Right ventricle myocardium superior (tissue), 1 donor: ENCODE measurements at places on chromosomes 7 and 10. TPM values are rescaled to one million over a fixed set of nuclear protein-coding genes. Genes with fewer than 3 reads are reported as not detected.
A peak's percentile ranks its signal among the peaks of the same experiment; 100 is the strongest.

- peak; percentile 68 for DNase-seq
These were observed 76.3 kb downstream of the CLIP2 start for GRCh38 chr7:74365322-74366022.

SMO gene
- 5.0 TPM for total RNA-seq

DNA sequence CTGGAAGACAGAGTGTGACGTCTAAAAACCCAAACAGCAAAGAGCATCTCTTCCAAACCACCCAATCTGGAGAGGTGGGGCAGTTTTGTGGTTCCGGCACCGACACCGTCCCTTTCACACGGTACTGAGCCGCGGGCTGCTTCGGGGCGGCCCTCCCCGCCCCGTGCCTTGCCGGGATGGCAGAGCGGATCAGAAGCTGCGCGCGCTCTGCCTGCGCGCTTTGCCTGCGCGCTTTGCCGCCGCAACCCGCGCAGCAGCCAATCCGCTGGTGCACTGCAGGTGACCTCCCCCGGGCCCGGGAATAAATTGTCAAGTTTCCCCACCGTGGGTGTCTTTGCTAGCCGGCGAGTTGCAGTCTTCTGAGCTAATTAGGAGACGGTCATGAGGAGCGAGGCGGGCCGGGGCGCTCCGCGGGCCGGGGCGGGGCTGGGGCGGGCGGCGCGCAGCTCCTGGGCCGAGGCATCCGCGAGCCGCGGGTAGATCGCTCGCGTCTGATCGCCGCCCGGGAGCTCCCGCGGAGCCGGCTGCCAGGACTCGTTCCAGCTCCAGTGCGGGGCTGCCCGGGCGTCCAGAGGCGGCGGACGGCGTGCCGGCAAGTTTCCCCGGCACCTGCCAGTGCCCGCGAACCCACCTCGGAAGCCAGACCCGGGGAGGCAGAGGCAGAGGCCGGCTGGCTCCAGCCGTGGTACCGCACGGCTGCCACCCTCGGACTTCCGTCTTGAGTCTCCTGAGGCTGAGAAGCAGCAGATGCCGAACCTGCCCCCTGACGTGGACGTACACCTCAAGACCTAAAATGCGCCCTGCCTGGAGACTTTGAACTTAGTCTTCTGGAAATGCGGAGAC lies 536.0 kb upstream of the GALNT17 start:
- DNase-seq: no peak

GRCh38 chr7:151115121-151115835 lies 29.0 kb downstream of the AGAP3 start:
- no peak for DNase-seq

- peak; percentile 56 for DNase-seq
These were observed 660 bp upstream of the HHEX start for GRCh38 chr10:92688927-92689662.

CYP2C8 gene
- 0.22 TPM for total RNA-seq

GRCh38 chr10:93248583-93249227 lies 175.0 kb downstream of the CYP26A1 start:
- no peak for DNase-seq

DNA sequence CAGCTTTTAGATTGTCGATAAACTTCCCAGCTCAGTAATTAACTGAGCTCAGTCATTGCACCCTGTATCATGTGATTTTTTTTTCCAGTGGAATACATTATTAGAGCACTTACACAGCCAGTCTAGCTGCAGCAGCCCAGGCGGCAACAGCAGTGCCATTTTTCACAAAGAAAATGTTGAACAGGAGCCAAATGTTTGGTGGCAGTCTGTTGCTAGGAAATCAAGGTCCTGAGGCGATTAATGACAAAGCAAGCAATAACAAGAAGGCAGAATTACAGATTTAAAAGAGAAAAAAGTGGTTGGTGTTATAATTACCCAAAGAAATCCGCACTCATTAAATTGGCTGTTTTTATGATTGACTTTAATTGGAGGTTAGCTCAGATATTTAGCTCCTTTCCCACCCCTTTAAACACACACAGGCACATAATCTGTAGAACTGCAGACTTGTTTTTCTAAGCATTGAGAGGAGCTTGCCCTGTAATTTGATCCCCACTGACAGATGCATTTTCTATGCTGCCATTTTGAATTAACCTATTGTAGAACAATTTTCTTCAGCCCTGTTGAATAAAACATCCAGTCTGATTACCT lies 267.4 kb downstream of the ADK start:
- peak; percentile 39 for DNase-seq

- no peak for DNase-seq
These were observed 413.0 kb upstream of the FOXK1 start for GRCh38 chr7:4269086-4269485.

- DNase-seq: no peak
These were observed 30.9 kb downstream of the FAM20C start for GRCh38 chr7:223118-223800.

GRCh38 chr7:153193144-153193595 lies 433.6 kb downstream of the ACTR3B start:
- no peak for DNase-seq

DNA sequence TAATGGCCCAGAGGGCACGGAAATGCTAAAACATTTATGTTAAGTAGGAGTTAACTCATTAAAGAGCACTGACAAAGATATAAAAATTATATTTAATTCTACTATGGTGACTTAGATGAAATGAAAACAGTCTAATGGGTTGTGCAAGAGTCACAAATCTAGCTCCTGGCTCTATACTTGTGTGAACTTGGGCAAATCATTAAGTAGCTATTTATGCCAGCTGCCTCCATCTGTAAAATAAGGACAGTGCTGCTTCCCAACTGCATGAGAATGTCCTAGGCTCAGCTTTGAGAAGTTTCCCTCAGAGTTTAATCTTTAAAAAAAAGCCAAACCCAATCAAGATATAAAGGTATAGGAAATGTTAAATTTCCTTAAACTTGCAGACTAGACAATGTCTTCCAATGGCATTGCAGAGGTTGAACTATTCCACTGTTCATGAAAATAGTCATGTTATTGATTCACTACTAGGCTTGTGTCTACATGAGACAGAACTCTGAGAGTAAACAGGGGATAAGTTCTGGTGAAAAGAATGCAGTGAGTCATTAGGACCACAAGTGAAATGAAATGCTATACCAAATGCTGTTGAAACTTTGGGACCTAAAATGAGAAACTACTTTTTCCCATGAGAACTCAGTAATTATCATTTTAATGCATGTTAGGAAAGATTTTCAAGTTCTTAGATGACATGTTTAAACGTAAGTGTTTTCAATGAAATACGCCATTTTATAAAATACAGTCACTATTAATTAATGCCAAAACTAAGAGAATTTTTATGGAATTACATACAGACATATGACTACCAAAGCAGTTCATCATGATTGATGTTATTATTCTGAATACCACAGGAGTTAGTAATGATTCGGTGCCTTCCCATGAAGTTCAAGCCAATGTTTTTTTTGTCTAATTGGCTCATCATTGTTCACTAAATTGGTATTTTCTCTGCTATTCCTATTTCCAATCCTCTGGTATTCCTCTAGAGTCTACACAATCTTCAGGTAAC lies 84.2 kb downstream of the CDK6 start:
- no peak for DNase-seq

GRCh38 chr7:11665357-11665756 lies 166.6 kb downstream of the THSD7A start:
- no peak for DNase-seq

- no peak for DNase-seq
These were observed 189.1 kb upstream of the ZMIZ1 start for GRCh38 chr10:78879621-78880020.

DNA sequence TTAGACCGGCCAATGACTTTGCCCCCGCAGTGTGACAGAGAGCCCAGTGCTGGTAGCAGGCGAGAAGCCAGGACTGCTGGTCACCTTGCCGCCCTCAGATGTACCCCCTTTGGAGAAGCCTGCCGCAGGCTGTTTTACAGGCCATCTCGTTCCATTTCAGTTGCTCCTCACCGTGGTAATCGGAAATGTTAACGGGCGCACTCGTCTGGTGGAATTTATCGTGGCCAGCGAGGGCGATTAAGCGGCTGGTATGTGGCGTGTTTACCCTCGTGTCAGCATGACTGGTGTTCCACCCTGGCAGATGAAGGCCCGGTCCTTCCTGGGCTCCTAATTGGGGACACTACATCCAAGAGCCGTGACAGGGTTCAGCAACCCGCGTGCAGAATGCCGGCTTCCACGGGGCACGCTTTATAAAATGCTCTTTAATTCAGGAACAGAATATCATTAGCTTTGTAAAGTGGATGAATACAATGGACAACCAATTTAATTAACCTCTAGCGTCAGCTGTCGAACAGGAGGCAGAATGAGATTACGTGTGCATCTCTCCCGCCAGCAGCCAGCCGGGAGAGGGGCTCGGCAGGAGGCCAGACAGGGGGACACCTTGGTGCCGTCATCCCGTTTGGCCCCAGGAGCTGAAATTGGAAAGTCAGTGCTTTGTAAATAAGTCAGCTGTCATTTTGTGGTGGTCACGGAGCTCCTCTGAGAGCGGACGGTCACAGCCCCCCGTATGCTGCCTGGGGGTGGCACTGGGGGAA lies 108.3 kb downstream of the NKX6-2 start:
- peak; percentile 21 for DNase-seq

- no peak for DNase-seq
These were observed 1.3 kb upstream of the VDAC2 start for GRCh38 chr10:75209086-75209920.

DNA sequence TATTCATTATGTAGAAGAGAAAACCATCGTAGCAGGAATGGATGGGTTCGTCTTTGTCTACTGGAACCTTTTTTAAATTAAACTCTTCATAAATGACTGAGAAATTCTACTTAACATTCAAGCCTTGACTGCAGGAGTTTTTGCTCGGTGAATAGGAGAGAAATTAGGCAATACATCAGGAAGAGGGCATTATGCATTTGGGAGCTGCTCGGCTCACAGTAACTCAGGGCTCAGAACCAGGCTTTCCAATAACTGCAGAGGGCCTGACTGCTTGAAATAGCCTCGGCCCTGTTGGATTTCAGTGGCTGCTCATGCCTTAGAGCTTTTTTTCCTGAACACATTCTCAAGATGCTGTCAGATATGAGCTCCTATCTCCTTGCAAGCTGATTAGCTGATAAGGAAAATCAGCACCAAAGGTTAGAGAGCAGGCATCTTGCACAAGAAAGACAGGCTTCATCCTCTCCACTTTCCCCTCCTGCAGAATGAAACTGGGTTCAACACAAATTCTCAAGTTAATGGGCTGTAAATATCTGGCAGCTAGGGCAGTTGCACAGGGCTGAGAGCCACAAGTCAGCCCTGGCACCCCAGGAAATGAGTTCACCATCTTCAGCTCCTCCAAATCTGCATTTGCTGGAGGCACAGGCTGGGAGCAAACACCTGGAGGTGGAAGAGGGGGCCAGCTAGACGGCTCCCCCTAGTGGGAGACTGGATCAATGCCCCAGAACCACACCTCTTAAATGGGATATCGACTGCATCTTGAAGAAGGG lies 24.3 kb downstream of the TECTB start:
- DNase-seq: no peak

DNA sequence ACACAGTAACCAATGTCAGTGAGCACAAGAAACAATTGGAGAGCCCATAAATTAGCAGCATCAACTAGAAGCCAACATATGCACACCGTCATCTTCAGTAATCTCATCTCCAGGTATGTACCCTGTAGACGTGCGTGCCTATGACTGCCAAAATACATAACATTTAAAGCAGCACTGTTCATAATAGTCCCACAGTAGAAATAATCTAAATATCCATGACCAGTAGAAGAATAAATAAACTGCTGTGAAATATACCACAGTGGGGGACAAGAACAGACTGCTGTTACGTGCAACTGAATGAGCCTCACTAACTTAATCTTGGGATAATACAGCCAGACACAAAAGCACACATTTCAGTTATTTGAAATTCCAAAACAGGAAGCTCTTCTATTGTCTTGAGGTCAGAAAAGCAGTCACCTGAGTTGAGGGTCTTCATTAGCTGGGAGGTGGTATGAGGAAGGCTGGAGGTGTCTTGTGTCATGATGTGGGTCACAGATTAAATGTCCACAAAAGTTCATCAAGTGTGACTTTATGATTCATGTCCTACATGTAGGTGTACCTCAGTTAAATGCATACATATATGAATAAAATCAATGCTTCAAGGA lies 454.2 kb upstream of the AKR1E2 start:
- no peak for DNase-seq
